Astrocyte (in vitro differentiated cells and primary cell): ENCODE measurements at places on chromosomes 12 and 14. TPM values are rescaled to one million over a fixed set of nuclear protein-coding genes. Genes with fewer than 3 reads are reported as not detected.
A peak's percentile ranks its signal among the peaks of the same experiment; 100 is the strongest.

DNA sequence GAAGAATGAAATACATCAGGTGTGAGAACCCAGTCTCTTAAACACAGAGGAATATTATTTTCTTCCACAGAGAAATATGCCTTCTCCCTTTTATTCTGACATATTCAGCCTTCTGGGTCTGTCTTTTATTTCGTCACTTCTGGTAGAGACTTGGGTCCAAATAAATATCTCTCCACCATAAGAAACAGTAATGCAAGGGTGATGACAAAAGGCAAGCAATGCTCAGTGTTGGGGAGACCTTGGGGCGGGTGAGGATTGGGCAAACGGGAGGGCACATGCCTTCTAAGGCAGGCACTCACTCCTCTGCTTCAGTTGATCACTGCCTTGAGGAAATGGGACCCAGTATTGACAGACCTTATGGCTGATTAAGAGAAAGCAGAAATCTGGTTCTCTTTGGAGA, 6.7 kb upstream of the SOCS2 start:
- no peak for DNase-seq

GRCh38 chr14:22819151-22819988, 4.1 kb upstream of the SLC7A7 start:
- peak; percentile 50 for DNase-seq

DNA sequence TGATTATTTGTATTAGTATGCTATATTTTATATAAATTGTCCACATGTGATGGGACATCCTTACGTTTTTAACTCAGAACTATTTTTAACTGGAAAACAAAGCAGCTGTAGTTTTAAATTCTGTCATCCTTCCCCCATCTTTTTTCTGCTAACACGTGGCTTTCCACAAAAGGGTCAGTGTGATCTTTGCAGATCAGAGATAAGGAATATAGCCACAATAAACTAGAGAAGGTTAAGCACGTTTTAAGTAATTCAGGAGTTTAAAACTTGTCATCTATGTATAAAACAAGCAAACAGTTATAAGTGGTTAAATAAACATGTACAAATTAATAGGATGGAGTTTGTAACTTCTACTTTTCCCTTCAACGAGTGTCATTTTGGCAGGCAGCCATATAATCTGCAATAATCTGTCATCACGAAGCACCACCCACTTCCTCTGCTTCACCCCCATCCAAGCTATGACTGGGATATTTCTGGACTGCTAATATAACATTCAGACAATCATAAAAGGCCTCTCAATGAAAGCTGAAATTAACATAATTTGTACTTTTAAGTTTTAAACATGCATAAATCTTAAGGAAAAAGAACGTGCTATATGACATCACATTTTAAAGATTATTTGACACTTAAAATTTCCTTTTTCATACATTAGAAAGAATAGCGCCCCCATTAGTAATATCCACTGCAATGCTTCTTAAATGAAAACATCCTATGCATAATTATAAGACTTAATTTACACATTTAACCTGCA, 15.3 kb downstream of the TAOK3 start:
- no peak for DNase-seq

DNA sequence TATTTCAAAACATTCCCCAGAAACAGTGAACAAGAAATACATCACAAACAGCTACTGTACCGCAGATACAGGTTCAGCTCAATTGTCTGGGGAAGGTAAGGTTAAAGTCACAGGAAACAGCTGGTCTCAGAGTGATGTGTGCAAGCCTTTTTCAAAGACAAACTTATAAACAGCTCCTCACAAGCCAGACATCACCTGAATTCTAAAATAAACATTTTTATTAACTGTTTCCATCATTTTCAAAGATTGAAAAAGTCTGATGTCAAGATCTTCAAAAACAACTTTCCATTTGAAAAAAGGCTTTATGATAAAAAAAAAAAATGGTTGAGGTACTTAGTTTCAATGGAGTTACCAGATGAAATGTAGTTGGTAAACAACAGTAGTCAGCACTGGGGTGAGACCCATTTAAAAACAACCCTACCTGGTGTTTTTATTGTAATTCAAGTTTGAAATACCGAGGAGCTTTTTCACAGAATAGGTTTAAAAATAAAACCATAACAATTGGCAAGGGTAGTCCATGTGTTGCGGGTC, 4.0 kb downstream of the BTG1 start:
- DNase-seq, result no peak

DNA sequence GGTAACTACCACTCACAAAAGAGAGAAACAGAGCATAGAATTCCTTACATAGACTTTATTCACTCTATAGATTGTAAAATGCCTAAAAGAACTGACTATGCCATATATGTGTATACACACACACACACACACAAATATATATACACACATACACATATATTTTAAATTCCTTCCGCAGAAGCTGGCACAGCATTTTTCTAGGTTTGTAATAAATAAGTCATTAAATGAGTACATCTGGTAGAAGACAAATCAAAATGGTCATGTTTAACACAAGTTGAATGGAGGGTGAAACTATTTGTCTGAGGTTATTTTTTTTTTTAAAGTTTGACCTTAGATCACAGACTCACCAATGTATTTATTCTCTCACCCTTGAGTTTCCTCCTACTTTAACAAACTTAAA, 58.2 kb downstream of the CCER1 start:
- DNase-seq, result no peak

The KLRC4 gene
- total RNA-seq, result 0.53 and 0.70 TPM in 2 replicates
